ENCODE measurements at places on chromosomes 11 and 22.

- DNase-seq: no peak
Measured at GRCh38 chr11:57543593-57543992, 6.2 kb downstream of the SMTNL1 start.

DNA sequence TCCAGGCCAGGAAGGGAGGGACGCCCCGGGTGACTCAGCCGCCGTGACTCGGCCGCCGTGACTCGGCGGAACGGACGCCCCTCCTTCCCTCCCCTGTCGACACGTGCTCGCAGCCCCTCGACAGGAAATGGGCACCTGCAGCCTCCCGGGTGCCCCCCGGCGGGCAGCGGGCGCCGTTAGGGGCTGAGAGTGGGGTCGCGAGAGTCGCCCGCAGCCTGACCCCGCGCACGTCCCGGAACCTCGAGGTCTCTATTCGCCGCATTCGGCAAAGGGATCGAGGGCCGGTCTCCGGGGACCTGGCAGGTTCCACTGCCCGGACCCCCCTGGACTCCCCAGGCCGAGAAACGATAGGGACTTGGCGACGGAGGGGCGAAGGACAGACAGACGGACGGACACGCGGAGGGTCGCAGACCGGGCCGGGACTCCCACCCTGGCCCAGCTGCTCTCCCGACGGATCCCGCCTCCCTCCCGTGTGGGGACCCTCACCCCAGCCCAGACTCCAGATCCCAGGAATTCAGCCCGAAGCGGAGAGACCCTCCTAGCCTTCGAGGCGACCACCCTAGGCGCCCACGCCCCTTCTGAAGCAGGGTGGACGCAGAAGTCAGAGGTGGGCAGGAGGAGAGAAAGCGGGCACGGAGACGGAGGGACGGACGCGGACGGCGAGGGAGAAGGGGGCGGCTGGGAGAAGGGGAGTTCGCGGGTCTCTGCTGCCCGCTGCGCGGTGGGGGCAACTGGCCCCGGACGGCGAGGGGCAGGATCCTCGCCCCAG lies 648 bp downstream of the FOSL1 start:
- DNase-seq: no peak

- DNase-seq: no peak
Measured at GRCh38 chr11:90722552-90723190, 499.8 kb upstream of the CHORDC1 start.

GRCh38 chr11:66363805-66364535 lies 7.6 kb downstream of the SLC29A2 start:
- peak; percentile 34 for DNase-seq

- no peak for DNase-seq
Measured at GRCh38 chr22:48925450-48925849, 902.2 kb downstream of the BRD1 start.

Data from stimulated activated CD8-positive, alpha-beta memory T cell treated with anti-CD3 and anti-CD28 coated beads, Interleukin-4, amount 100 ng/mL, for 1 hour (primary cell).